ENCODE measurements at places on chromosomes 1 and 21.

GRCh38 chr1:186617926-186618325 is 62.3 kb downstream of the PTGS2 start:
- DNase-seq = peak; percentile 37

- no peak for DNase-seq
Measured at GRCh38 chr1:222241410-222241809, 306.5 kb downstream of the HHIPL2 start.

GRCh38 chr21:21464684-21465083 is 466.5 kb downstream of the NCAM2 start:
- no peak for DNase-seq

- DNase-seq = no peak
Measured at GRCh38 chr1:162997499-162998285, 71.5 kb upstream of the RGS4 start.

DNA sequence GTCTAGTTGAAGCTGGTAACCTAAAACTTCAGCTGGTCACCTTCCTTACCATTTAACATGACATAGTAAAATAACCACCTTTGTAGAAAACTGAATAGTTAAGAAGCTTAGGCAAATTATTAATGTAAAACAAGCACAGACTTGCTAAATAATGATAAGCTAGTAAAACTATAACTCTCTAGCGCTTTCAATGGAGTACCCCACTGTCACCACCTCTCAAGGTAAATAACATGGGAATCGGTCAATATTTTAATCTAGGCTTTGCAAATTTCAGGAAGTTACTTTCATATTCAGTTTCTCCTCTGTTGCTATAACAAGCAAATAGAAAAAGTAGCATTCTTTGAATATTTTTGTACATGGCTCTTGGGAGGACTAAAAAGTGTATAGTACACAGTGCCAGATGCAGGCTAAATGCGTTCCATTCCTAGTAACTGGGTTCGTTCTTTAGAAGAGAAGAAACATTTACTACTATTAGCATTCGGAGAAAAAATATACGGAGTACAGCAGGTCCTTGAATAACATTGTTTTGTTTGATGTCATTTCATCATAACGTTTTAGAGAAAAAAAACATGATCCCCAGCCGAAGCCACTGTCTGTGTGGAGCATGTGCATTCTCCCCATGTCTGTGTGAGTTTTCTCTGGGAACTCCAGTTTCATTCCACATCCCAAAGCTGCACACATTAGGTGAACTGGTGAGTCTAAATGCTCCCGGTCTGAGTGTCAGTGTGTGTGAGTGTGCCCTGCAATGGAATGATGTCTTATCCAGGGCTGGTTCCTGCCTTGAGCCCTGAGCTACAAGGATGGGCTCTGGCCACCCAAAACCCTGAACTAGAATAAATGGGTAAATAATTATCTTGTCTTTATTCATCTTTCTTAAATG is 52.5 kb downstream of the EPRS1 start:
- no peak for DNase-seq

DNA sequence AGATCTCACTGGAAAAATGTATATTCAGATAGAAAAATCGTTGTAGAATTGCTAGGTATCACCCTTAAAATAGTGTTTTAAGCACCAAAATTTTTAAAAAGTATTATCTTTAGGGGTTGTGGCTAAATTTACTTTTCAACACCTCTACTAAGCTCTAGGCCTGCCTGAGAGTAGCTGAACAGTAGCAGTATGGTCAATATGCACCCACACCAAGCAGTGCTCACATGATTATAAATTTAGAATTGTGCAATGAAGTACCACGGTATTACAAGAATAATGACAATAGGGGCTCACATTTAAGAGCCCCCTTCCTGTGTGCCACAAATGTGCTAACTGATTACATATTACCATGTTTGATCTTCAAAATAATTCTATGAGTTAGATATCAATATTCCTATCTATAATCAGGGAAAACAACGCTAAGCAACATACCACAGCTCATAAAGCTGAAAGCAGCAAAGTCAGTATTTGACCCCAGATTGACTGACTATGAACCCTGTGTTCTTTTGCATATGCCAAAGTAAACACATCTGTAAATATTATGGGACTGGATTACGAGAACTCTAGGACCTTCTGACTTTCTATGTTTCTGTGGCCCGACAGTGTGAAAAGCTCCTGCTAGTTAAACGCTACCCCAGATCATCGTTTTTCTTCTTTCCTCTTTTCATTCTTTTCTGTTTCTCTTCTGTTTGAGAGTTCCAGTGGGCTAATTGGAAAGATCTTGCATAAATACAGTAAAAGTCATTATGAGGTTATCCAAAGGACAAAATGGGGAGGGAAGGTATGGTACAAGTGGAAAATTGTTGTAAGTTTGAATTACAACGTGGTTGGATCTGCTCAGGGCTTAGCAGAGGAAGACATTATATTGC is 201.1 kb upstream of the C1orf87 start:
- DNase-seq = no peak

DNA sequence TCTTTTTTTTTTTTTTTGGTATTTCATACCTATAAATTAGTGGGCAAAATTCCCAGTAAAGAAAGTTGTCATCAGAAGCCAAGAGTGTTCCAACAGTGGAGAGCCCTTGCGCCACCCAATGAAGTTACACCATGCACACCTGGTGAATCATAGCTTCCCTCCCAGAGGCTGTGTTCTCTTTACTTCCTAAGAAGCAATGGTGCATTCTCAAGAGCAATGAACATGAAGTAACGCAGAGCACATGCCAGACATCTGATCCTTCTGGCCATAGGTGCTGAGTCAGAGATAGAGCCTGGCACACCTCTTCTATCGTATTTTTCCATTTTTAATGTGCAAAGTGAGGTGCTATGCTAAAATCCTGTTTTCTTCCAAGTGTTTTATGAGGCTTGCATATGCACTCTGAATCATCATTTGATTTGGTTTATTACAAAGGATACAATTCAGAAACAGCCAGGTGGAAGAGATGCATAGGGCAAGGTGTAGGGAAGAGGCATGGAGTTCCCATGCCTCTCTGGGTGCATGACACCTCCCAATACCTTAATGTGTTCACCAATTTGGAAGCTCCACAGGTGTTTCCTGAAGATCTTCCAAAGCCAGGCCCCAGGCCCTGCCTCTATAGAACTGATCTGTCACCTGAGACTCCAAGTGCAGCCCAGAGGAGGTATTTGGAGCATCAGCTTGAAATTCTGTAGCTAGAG is 408.0 kb downstream of the SIPA1L2 start:
- no peak for DNase-seq

DNA sequence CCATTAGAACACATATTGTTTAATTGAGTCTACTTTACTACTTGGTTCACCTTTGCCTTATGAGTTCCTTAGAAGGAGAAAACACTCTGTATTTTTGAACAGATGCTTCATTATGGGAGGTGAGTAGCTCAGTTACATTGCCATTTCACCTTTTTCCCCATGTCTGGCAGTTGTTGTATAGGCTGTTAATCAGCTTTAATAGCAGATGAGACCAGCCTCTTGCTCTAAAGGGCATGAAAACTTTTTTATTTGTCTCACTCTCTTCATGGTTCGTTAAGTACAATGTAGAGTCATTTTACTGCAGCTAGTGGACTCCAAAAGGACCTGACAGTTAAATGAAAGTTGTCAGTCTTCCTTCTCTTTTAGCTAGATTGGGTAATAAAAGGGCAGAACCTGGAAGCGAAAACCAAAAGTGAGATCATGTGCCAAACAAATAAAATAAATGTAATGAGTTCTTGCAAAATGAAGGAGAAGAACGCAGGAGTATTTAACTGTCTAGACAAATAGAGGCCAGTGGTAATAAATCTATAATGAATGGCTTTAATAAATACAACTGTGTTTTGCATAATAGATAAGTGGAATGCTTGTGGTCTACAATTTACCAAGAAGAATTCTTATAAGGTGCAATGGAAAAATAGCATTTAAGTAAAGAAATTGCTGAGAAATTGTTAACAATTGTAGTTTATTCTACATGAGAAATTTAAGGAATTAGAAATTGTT is 180.0 kb upstream of the NEGR1 start:
- DNase-seq = no peak

GRCh38 chr1:27658951-27659496 is 13.0 kb downstream of the IFI6 start:
- peak; percentile 40 for DNase-seq

- DNase-seq = no peak
Measured at GRCh38 chr1:6584126-6585080, 4.6 kb downstream of the ZBTB48 start.

GRCh38 chr1:31509124-31510072 is 66.9 kb upstream of the TINAGL1 start:
- DNase-seq = no peak

- DNase-seq = no peak
Measured at GRCh38 chr1:205575294-205575885, 56.4 kb downstream of the ELK4 start.
